ENCODE measurements at places on chromosomes 7 and 10. TPM values are rescaled to one million over a fixed set of nuclear protein-coding genes. Genes with fewer than 3 reads are reported as not detected.

DNA sequence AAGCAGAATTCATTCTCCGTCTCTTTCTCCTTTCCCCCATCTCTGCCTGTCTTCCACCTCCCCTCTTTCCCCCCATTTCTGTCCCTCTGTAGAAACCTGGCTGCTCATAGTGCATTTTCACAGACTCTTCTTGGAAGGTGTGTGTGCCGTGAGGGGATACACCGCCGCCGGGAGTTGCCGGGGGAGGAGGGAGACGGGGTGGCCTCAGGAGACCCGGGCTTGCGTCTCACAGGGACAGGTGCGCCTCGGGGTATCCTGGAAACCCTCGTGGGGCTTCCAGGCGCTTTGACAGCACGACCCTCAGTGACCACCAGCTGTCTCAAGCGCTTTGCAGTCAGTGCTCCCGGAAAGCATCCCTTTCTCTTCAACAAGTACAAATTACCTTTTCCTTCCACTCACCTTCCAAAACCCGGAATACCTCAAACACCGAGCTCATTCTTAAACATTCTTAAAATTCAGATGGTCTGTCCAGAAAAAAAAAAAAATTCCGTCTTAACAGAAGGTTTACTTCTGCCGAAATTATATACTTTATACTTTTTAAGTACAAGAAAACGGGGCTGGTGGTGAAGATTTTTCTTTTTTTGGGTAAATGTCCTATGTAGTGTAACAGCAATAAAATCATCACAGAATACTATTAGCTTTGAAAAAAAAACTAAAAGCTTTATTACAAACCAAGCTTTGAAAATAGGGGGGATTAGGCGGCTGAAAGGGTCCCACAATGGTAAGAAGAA, 8.2 kb downstream of the EMX2 start:
- no peak for DNase-seq

DNA sequence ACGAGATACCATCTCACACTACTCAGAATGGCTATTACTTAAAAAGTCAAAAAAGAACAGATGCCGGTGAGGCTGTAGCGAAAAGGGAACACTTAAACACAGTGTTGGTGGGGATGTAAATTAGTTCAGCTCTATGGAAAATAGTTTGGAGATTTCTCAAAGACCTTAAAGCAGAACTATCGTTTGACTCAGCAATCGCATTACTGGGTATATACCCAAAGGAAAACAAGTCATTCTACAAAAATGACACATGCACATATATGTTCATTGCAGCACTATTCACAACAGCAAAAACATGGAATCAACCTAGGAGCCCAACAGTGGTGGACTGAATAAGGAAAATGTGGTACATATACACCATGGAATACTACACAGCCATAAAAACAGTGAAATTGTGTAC, 56.9 kb downstream of the SAMD9 start:
- no peak for DNase-seq

GRCh38 chr10:125035588-125036295, 93.8 kb downstream of the ZRANB1 start:
- DNase-seq, result no peak

- no peak for DNase-seq
These were observed 131.6 kb downstream of the PDE1C start for GRCh38 chr7:31938650-31939049.

ASB10 gene
- not detected for total RNA-seq

HOXA13 gene
- total RNA-seq, result not detected

DDC gene
- not detected for total RNA-seq

SAP25 gene
- 2.6 TPM for total RNA-seq

All from endothelial cell (in vitro differentiated cells).